ENCODE measurements at places on chromosomes 2 and 18. TPM values are rescaled to one million over a fixed set of nuclear protein-coding genes. Genes with fewer than 3 reads are reported as not detected.

The IL1A gene
- total RNA-seq, result not detected

The DTYMK gene
- 23.2 TPM for total RNA-seq

GRCh38 chr2:111958901-111959300 lies 60.5 kb downstream of the MERTK start:
- H3K27ac ChIP-seq, result peak overlapping the region; percentile 74
- H3K27me3 ChIP-seq, result no peaks in the 10 kb centered on the region
- no peak for DNase-seq
- no peaks in the 10 kb centered on the region for H3K4me1 ChIP-seq

- H3K27me3 ChIP-seq, result no peaks in the 10 kb centered on the region
- H3K36me3 ChIP-seq, result no peaks in the 10 kb centered on the region
- no peak for DNase-seq
- no peak overlapping the region for H3K4me3 ChIP-seq
Observed at GRCh38 chr2:163573652-163574051, 162.2 kb downstream of the FIGN start.

GRCh38 chr18:68429111-68429510 lies 285.8 kb downstream of the TMX3 start:
- H3K27ac ChIP-seq, result no peak overlapping the region
- H3K36me3 ChIP-seq, result no peaks in the 10 kb centered on the region
- H3K4me1 ChIP-seq, result no peaks in the 10 kb centered on the region
- H3K4me3 ChIP-seq, result no peak overlapping the region

- no peak for DNase-seq
- H3K27ac ChIP-seq, result no peak overlapping the region
- H3K4me1 ChIP-seq, result no peaks in the 10 kb centered on the region
- no peaks in the 10 kb centered on the region for H3K27me3 ChIP-seq
- no peak overlapping the region for H3K4me3 ChIP-seq
Observed at GRCh38 chr2:203775684-203776083, 69.2 kb downstream of the CD28 start.

The ACVR2A gene
- total RNA-seq, result 14.9 TPM

The PARD3B gene
- 24.6 TPM for total RNA-seq

The PSMA8 gene
- total RNA-seq, result not detected

- no peaks in the 10 kb centered on the region for H3K27me3 ChIP-seq
- no peaks in the 10 kb centered on the region for H3K36me3 ChIP-seq
- DNase-seq, result no peak
- H3K4me1 ChIP-seq, result no peaks in the 10 kb centered on the region
- H3K4me3 ChIP-seq, result no peak overlapping the region
- no peak overlapping the region for H3K27ac ChIP-seq
Observed at GRCh38 chr18:45806226-45806625, 19.2 kb upstream of the SIGLEC15 start.

The YWHAQ gene
- total RNA-seq, result 176 TPM

The MARCHF4 gene
- total RNA-seq, result not detected

The TUBA3E gene
- total RNA-seq, result not detected

GRCh38 chr2:11655495-11655894 lies 14.5 kb downstream of the NTSR2 start:
- H3K27me3 ChIP-seq, result no peaks in the 10 kb centered on the region
- no peak for DNase-seq
- H3K4me3 ChIP-seq, result no peak overlapping the region

The HOXD8 gene
- total RNA-seq, result 13.8 TPM

The DAW1 gene
- not detected for total RNA-seq

DNA sequence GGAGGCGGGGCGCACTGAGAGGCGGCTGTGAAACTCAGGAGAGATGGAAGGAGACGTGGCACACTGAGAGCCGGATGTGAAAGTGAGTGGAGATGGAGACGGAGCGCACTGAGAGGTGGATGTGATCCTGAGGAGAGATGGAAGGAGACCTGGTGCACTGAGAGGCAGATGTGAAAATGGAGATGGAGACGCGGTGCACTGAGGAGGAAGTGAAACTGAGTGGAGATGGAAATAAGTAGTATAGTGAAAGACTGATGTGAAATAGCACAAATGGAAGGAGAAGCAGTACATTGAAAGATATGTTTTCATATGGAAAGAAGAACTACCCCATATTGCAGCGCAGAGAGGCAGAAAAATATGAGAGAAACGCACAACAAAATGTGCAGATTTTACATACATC lies 281.6 kb upstream of the RGPD4 start:
- no peak overlapping the region for H3K27ac ChIP-seq
- H3K4me3 ChIP-seq, result no peak overlapping the region
- no peaks in the 10 kb centered on the region for H3K27me3 ChIP-seq
- no peaks in the 10 kb centered on the region for H3K36me3 ChIP-seq

Data from breast epithelium (tissue), 4 donors.